Ureter (tissue), 1 donor: ENCODE measurements at places on chromosomes 3 and 15.

DNA sequence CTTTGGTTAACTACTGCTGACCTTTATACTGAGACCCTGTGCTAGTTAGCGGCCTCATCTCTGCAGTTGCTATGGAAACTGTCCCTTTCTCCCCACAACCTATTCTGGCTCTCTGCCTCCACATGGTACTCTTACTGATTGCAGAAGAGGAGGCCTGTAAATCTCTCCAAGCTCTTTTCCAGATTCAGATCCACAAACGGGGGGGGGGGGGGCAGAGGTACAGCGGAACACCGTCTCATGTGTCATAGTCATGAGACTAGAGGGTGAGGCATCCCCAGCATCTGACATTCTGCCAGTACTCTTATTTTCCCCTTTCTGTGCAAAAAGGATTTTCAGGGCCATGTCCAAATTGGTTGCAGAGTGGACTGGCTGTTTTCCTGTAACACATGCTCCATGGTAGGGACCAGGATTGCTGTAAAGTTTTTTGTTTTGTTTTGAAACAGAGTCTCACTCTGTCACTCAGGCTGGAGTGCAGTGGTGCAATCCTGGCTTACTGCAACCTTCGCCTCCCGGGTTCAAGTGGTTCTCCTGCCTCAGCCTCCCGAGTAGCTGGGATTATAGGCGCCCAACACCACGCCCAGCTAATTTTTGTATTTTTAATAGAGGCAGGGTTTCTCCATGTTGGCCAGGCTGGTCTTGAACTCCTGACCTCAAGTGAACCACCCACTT is 8.3 kb upstream of the MAP1A start:
- DNase-seq = no peak

- no peak for DNase-seq
Measured at GRCh38 chr3:127038466-127038865, 55.6 kb downstream of the PLXNA1 start.

DNA sequence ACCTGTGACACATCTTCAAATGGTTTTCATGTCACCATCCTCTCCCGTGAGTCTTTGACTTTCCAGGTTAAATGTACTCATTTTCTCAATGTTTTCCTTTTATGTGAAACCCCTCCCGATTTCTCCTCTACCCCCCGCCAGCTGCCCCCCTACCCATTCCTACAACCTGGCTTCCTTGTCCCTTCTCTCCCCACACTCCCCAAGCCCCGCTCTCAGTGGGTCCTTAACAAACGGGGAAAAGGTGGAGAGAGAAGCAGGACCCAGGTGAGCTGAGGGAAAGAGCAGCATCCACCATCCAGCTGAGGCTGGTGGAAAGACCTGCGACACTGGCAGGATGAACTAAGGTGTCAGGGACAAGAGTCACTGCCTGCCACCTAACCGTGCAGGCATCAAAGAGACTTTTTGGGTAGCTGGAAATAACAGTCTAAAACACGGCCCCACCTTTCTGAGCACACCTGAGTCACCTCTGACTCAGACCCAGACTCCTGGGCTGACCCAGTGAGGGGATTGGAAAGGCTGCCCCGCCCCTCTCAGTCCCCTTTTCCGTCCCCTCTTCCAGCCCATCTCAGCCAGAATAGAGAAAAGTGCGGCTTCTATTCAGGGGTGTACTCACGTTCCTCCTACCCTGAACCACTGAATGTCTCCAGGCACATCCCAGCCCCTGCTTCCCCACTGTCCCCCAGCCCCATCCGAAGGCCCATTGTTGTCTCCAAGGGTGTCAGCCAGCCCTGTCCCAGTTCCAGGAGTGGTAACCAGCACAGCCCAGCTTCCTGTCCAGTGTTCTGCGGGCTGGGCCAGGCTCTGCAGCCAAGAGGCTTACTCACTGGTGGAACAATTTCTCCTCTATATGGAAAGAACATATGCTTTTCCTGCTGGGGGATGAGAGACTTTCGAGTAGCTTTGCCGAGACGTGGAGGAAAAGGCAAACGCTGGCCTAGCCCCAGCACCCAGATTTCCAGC is 20.4 kb downstream of the ISG20 start:
- no peak for DNase-seq

- DNase-seq = no peak
Measured at GRCh38 chr15:40285554-40286011, 2.7 kb upstream of the ANKRD63 start.

DNA sequence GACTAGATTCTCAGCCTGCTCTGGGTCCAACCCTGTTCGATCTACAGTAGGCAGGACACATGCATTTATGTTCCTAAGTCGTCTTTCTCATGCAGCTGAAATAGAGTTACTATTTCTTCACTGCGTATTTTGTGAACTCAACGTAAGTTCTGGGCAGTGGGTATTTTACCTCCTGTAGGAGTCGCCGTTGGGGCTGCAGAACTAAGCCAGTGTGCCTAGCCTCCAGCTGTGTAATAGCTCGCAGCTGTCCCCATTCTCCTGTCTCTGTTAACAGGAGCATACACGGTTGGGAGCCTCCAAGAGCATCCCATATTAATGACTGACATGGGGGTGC is 58.4 kb upstream of the HRH1 start:
- DNase-seq = no peak

DNA sequence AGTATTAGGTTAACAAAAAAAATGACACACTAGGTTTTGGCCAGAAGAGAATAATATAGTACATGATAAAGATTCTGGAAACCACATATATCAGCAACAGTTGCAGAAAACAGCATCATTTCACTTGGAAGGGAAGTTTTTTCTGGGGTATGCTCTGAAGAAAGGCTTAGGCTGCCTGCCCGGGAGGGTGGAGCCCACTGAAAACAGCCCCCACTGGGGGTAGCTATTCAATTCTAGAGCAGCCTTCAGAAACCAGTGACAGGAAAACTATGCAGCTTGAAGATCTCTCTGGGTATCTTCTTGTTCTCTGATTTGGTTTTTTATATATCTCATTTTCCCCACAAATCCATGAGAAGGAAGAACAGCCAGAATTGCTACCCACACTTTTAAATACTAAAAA is 43.2 kb downstream of the ZMAT3 start:
- DNase-seq = no peak

DNA sequence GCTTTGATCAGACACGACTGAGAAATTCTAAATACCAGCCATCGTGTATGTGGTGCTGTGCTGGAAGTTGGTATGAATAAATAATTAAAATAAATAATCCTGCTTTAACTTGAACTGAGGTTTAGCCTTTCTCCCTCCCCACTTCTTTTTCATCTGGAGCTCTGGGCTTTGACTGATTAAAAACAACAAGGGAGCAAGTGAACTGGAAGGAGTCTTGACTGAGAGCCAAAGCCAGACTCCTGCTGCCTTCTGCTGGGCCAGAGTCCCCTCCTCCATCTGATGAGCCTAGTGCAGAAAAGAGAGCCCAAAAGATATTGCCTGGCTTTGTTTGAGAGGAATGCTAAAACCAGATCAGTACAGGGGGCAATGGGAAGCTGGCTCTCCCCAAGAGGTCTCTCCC is 96.0 kb downstream of the CCNL1 start:
- no peak for DNase-seq

GRCh38 chr3:50174947-50175524 is 16.4 kb upstream of the GNAT1 start:
- DNase-seq = no peak
